ENCODE measurements at places on chromosomes 12 and 14.

DNA sequence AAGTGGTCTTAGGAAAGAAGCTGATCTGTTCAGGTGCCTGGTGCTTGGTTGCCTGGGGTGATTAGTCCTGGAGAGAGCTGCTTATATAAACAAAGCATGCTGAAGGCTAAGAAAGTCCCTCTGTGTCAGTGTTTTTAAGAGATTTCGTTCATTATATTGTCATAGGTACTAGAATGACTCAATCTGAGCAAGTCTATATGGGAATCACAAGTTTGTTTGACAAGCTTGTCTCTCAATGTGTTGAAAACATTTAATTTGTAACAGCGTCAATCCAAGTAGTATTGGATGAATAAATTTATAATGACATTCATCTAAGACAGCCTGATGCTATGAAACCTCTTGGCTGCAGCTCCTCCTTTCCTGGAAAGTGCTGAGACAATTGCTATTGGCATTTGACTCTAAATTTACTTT lies 256.3 kb downstream of the TMTC2 start:
- no peak for DNase-seq

DNA sequence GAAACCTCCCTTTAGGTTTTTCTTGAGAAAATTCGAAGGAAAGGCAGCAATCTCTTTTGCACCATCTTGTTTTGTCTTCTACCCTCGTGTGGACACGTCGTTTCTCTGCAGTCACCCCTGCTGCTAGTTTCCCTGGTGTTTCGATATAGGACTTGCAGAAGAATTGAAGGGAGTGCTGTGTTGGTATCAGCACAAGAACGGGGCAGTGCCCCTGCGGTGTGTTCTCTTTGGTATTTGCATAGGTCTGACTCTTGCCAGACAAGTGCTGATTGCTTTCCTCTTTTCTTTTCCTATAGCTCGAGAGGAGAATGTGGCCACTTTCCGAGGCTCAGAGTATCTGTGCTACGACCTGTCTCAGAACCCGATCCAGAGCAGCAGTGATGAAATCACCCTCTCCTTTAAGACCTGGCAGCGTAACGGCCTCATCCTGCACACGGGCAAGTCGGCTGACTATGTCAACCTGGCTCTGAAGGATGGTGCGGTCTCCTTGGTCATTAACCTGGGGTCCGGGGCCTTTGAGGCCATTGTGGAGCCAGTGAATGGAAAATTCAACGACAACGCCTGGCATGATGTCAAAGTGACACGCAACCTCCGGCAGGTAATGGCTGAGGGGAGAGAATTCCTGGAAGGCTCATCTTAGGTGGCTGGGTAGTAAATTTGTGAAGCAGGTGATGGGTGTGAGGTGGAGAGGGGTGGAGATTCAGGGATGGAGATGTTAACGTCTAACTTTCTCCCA lies 474.8 kb downstream of the NRXN3 start:
- DNase-seq: no peak

- no peak for DNase-seq
Measured at GRCh38 chr12:46933947-46934346, 108.2 kb upstream of the SLC38A4 start.

DNA sequence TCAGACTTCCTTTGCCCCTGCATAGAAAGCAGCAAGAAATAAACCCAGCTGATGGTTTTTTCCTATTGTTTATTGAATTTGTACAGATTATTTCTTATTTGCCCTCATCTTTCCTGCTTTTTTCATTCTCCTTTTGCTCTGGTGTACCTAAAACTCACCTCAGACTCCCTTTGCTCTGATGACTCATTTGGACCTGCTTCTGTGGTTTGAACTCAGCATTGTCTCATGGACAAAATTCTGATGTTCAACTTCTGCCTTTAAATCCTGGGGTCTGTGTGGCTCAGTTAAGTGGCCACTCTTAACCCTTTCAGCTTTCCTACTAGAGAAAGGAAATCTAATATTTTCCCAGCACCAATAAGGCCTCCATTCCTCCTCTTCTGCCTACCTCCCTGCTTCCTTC lies 3.5 kb upstream of the SENP1 start:
- DNase-seq: no peak

DNA sequence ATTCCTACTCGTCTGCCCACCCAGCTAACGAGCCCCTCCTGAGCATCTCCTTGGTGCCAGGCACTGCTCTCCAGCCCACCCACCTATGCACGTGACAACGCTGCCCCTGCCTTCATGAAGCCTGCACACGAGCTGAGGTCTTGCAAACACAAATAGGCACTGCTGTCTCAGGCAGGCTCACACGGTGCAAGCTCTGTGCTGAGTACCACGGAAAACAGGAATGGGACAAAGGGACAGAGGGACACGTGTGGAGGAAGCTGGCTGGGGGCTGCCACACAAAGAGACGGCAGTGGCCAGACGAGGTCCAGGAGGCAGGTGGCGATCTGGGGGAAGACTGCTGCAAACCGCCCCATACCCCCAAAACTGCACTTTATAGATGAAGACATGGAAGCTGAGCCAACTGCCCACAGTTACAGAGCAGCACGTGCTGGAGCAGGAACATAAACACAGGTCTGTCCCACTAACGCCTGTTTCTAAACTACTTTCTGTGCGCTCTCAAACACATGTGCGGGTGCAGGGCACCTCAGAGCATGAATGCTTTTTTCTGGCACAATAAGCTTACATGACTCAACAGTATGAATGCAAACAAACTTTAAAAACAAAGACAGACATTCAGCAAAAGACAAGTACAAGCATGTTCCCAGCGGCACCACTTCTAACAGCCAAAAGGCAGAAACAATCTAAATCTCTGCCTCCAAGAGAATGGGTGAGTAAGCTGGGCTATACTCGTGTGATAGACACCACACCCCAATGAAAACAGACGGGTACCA lies 64.5 kb downstream of the AMN start:
- no peak for DNase-seq

- DNase-seq: no peak
Measured at GRCh38 chr12:64735442-64735841, 23.8 kb downstream of the GNS start.

GRCh38 chr14:95557291-95557690 lies 22.4 kb downstream of the GLRX5 start:
- DNase-seq: no peak

GRCh38 chr14:72617391-72618031 lies 276.4 kb downstream of the DPF3 start:
- DNase-seq: no peak

DNA sequence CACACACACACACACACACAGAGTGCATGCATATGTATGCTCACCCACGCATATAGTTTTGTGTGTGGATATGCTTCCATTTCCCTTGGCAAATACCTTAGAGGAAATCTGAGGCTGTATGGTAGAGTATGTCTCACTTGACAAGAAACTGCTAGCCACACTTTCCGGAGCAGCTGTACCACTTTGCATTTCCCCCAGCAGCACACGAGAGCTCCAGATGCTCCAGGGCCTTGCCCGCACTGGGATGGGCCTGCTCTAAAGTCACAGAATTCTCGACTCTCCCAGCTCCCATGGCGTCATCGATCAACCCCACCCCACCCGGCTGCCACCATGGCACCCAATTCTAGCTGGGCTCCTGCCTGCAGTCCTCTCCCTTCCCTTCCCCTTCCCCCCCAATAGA lies 21.9 kb downstream of the CLMN start:
- DNase-seq: no peak

DNA sequence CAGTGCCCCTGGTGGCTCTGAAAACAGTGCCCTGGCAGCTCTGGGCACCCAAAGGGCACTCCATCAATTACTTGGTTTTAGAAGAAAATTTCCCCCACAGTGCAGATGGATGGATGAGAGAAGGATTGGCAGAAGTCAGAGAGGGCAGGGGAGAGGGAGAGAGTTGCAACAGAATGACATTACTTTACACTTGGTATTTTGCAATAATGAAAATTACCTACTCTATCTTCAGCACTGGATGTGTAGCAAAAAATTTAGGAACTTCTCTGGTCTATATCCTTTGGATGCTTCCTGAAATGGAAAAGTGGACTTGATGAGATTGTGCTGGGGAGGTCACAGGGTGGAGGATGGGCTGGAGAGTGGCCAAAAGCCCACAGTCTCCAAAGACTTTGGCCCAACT lies 193.2 kb downstream of the CHST11 start:
- no peak for DNase-seq

DNA sequence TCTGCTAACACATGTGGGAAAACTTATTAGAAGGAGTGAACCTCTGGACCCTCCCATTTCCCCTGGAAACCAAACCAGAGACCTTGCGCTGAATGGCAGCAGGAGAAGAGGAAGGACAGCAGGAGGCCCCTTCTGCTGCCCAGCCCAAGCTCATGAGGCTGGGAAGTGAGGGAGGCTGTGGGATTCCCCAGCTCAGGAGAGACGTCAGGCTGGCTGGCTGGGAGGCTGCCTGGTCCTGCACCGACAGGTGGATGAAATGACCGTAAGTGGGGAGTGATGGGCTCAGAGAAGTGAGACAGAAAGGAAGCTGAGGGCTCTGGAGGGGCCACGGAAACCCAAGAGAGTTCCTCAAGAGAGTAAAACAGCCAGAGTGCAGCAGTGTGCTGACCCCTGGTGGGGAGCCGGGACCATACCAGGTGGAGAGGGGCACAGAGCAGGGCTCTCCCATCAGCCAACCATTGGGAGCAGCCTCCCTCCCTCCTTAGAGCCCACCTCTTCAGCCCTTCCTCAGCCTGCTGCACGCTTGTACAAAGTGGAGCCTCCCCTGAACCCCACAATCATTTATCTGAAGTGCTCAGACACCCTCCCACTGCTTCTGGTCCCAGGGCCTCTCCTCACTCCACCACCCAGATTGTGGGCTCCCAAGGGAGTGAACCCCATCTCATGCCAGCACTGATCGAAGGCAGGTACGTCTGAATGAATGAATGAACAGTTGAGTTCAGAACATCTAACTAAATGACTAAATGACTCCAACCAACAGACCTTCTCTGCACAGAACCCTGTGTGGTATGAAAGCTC lies 14.0 kb downstream of the TAMALIN start:
- peak; percentile 51 for DNase-seq

- DNase-seq: no peak
Measured at GRCh38 chr14:63923422-63923752, 70.6 kb downstream of the SYNE2 start.

GRCh38 chr12:104827587-104827986 lies 130.5 kb downstream of the SLC41A2 start:
- no peak for DNase-seq

DNA sequence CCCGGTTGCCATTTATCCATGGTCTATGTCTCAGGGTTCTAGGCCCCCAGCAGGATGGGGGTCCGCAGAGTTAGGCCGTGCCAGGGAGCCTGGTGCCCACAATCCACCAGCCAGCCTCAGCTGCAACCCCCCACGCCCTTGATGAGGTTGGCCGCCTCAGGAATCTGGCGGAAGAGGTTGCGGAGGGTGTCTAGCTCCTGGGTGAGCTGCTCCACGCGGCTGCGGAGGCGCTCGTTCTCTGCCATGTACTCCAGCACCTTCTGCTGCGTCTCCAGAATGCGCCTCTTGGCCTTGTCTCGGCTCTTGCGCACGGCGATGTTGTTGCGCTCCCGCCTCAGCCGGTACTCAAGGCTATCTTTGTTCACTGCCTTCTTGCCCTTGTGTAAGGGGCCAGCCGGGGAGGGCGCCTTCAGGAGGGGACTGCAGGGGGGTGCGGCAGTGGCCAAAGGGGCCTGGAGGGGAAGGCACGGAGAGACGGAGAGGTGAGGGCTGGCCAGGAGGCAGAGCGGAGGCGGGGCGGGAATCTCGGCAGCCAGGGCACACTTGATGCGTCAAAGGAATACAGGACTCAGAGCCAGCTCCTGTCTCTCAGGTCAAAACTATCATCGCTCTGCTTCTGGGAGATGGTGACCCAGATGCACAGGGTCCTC lies 1.6 kb downstream of the CEBPE start:
- DNase-seq: no peak

- DNase-seq: no peak
Measured at GRCh38 chr12:82223426-82223825, 134.8 kb downstream of the CCDC59 start.

- no peak for DNase-seq
Measured at GRCh38 chr12:122982963-122983788, 2.7 kb downstream of the ARL6IP4 start.

- DNase-seq: no peak
Measured at GRCh38 chr14:71411738-71412137, 504.5 kb downstream of the PCNX1 start.

DNA sequence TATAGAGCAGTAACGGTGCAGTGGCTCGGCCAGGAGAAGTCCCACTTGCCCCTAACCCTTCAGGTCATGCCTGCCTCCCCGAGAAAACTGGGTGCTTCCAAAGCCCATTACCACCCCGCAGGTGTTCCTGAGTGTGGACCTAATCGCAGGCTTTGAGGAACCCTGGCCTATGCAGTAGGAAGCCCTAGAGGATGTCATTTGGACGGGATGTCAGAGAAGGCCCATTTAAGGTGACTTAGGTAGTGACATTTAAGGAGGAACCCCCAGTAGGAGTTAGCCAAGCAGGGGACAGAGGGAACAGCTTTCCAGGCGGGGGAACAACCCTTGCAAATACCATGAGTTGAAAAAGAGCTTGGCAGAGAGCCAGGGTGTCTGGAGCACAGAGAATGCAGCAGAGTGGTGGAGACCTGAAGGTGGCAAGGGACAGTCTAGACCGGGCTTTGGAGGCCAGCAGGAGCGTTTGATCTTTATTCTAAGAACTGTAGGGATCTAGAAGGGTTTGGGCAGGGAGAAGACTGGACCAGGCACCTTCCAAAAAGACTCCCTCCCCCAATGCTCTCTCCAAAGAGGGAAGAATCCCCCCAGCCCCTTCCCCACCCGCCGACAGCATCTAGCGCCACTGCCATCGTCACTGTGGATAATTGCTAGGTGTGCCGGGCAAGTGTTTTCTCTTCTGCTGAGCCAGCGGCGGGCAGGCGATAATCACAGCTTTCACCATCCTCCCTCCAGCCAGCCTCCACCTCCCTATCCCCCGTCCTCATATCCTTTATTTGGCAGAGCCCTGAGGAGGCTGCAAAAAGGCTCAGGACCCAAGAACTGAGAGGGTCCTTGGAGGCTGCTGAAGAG lies 33.3 kb upstream of the BEGAIN start:
- DNase-seq: no peak

DNA sequence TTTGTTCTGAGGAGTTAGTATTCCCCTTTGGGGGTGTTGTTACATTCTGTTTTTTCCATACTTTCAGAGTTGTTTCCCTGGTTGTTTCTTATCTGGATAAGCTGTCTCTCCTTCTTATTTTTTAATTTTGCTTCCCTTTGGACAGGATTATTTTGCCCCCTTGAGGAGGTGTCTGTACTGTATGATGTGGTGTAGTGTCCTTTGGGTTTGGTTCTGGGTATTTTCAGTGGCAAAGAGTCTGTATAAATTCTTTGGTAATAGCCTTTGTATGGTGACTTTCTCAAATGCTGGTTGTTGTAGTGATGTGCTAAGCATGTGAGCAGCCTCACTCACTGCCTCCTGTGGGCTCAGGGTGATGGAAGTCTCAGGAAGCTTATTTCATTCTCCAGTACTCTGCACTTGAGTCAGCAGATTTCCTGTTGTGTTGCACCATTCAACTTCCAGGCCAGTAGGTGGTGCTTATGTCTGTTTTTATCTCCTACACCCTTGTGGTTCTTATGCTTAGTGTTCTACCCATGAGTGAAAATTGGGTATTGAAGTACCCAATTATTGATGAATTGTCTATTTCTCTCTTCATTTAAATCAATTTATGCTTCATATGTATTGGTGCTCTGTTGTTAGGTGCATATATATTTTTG lies 103.3 kb upstream of the PMCH start:
- DNase-seq: no peak

Measured in stimulated activated CD4-positive, alpha-beta T cell treated with anti-CD3 and anti-CD28 coated beads, Interleukin-2, amount 100 ng/mL, for 4 hours (primary cell).